Fibroblast of skin of abdomen (primary cell): ENCODE measurements at places on chromosomes 5 and 9.

DNA sequence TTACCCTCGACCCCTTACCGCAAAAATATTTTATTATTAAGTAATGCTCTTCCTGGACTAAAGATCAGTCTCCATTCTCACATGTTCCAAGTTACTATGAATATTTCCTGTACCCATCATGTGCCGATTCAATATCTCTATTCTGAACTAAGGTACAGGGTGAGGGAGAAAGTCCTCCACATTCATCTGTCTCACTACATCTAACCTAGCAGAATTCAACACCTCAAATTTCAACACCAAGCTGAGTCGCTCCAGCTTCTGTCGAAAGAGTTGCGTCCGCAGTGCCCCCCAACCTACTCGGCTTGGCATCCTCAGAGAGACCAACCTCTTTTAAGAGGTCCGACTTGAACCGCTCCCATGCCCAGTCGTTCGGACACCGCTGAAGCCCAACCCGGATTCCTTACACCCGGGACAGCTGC lies 1.0 kb downstream of the CERT1 start:
- peak; percentile 22 for DNase-seq

- DNase-seq, result no peak
These were observed 82.6 kb upstream of the ZNF618 start for GRCh38 chr9:113793558-113793957.

DNA sequence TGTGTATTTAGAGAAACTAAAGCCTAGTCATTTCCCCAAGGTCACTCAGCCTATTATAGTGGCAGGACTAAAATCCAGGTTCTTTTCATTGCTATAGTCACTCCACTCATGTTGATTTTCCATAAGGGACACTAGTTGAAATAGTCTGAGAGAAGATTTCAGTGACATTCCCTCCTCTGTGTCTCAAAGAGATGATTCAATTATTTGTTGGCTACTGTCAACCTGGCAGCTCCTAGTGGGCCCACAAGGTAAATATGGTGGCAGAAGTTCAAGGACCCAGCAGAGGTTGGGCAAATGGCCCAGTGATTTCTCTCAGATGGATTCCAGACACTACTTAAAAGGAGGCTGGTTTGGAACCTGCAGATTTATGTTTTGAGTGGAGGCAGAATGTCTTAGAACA lies 48.1 kb downstream of the G3BP1 start:
- no peak for DNase-seq

DNA sequence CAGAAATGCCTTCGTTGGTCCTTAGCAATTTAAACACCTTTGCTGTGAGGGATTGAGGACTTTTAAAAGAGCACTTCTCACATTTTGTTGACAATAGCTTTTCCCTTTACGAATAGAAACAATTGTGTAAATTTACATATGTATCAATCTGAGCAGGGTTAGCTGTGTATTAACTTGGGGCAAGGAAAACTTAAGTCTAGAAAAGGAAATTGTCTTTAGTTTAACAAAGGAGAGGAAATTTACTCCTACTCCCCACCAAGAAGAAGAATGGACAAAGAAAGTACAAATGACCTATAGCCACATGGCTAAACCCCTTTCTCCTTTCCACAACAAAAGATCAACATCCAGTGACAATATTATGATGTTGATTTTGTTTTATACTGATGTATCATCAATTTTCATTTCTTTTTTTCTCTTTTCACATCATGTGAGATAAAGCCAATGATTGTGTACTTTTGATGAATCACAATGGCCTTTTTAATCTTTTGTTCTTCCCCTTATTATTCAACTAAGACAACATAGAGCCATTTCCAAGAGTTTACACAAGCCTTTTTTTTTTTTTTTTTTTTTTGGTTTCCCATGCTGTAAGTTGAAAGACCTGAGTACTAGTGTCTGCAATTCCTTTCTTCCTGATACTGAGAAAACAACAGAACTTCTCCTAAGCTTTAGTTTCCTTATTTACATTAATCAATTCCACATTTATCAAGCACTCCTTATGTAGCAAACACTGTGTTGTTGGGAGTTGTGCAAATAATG lies 19.0 kb downstream of the FOXB2 start:
- no peak for DNase-seq

GRCh38 chr9:120306561-120306960 lies 273.4 kb downstream of the CDK5RAP2 start:
- no peak for DNase-seq

DNA sequence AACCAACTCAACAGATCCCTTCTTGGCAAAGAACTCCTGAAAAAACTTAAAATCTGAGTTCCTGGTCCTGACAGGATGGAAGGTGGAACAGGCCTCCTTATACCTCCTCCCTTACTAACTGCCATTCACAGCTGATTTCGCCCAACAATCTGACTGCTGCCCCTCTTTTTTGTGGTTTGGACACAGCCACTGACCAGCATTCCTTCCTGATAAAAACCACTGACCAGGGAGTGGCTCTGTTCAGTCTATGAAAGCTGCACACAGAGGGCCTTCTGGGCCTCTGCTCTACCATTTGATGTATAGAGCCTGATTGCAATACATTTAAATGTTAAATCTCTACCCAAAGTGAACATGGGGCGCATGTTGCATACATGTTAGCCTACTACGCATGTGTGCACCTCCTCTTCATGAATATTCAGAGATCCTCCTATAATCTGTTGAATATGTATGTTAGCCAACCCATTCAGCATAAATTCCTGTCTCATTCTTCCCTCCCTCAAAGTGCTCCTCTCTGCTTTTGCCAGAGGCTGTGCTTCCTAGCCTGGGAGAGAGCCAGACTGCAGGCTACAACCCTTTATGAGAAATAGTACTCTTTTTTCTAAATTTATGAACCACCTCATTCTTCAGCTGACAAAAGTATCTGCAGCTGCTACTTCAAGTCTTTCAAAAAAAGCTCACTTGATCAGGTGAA lies 93.7 kb upstream of the MRPS30 start:
- no peak for DNase-seq

DNA sequence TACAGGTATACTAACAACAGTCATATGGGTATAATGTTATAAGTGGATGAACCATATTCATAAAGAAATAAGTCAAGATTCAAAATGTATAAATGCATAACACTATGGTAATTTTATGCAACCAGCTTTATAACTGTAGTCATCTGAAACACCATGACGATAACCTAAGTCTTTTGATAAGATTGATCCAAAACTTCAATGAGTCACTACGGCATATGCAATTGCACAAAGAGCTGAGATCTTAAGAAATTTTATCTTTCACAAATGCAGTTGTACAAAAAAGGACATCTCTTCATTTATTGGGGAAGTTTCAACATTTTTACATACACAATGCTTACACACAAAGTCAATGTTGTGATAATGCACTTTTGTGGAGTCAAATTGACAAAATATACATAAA lies 20.3 kb downstream of the FAM81B start:
- DNase-seq, result no peak

DNA sequence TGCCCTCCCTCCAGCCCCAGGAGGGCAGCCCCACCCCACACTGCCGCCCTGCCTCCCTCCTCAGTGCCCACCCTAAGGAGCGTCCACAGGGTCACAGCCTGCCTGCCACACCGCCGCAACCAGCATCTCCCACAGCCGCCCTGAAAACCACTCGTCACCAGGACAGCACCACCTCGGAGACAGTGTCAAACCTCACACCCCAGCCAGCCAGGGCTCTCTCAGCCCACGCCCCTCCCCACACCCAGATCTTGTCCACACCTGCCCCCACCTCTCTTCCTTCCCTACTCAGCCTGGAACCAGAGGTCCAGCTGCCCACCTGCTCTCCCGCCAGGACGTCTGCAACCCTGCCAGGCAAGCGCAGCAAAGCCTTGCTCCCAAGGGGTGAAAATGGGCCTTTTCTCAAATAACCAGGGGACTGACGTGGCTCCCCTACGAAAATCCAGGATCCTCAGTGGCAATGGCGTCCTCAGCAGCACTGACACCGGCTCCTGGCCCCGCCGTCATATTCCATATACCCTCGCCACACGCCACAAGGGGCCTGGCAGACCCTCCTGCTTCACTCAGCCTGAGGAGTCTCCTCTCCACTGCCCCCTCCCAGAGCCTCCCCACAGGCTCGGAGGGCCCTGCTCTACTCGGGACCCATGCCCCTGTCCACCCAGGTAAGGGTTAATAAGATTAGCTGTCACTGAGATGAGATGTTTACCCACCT lies 71.0 kb upstream of the ADAMTS2 start:
- DNase-seq, result no peak

DNA sequence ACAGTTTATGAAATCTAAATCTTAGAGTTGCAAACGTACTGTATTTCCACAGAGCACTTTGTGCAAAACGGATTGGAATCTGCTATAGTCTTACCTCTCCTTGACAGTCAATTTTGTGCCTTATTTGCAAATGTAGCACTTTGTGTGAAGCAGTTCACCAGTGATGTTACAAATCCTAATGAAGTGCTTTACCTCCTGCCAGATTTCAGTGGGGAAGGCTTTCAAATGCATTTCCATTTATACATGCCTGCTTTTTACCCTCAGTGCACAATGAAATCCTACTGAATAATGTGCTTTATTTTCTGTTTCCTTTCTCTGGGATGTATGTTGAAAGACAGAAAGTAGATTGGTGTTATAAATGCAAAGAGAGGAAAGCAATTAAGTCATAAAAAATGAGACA lies 2141.6 kb upstream of the C9orf72 start:
- no peak for DNase-seq

DNA sequence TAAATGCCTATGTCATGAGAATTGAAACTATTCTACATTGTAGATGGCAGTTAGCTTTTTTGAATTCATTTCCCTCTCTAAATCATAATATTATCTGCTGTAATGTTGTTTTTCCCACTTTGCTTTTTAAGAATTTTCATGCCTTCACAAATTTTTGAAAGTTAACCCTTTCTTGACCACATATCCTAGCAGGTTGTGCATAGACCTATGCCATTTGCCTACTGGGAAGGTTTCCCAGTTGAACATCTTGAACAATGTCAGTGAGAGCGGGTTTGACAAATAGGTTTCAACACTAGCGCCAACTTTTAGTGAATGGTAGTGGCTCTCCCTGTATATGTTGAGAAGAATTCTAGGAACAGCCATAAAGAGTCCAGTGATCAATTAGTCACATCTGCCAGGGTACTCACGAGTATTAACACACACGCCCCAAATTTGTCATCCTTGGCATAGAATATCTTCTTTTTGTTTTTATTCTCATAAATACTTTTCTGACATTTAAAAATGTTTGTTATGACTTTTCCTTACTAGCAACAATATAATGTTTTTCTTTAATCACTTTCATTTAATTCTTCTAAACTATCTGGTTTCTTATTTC lies 307.6 kb downstream of the PJA2 start:
- no peak for DNase-seq

DNA sequence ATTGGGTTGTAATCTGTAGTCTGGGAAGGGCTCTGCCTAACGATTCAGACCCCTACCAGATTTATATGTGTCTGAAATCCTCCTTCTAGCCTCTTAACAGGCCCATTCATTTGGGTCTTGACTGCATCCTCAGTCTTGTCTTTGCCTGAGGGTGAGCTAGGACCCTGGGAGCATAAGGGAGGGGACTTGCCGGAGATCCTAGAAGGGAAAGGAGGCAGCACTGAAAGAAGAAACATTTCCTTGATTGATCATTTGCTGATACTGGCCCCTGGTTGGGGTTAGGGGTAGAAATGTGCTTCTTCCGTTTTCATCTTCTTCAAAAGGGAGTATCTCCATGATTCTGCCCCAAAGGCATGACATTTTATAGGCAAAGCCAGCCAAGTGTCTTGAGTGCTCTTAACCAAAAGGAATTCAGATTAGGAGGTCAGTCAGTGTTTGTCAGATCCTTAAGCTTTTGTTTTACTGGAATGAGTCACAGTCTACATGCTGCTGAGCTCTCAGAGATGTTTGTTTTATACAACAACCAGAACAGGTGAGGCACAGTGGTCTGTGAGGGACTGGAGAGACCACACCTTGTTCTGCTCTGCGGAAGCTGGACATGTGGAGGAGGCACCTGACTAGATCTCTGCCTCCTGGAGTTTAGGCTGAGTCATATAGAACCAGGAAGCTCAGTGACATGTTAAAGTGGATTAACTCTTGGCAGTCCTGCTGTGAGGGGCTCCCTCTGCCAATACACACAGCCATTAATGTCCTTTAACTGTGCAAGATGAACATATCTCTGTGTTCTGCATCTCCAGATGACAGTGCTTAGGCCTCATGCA lies 37.7 kb downstream of the PCDHAC2 start:
- no peak for DNase-seq

DNA sequence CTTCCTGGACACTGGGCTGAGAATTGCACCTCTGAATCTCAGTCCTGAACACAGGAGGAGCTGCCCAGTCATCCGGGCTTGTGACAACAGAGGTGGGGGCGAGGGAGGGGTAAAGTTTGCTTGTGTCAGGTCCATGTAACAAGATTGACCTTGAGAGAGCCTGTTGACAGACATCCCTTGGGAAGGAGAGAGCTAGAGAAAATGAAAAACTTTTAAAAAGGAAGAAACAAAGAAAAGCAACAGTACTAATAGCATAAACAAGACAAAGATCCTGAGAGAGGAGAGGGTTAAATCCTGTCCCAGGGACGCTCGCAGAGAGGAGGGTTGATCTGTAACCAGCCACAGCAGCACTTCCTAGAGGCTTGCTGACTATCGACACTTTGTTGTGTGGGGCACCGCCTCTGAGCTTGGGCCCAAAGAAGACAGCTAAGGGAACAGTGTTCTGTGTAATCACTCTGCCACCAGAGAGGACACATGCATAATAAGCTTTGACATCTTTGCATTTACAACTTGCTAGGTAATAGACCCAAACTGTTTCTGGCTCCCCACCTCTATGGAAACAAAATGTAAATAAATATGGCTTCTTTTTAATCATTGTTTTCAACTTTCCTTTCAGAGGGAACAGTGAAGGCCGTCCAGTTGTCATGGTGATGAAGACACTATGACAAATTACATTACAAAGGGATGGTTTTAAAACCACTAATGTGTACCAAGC lies 363.7 kb downstream of the CSNK1G3 start:
- DNase-seq, result no peak

DNA sequence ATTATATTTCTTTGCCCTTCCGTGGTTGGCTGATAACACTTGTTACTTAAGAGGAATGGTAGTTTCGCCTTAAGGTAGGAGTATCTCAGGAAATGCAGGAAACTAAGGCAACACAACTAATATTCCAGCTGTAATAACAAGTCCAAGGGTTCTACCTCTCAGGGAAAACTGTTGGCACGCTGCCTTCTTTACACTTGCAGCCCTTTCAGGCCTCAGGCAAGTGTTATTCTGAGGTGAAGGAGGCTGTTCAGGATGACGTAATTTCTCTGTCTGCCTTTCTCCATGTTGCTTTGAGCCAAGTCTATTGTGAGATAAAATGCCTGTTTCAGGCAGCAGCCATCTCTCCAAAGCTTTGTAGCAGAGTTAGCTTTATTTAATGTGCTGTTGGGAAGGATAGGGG lies 38.0 kb downstream of the VCAN start:
- peak; percentile 49 for DNase-seq

DNA sequence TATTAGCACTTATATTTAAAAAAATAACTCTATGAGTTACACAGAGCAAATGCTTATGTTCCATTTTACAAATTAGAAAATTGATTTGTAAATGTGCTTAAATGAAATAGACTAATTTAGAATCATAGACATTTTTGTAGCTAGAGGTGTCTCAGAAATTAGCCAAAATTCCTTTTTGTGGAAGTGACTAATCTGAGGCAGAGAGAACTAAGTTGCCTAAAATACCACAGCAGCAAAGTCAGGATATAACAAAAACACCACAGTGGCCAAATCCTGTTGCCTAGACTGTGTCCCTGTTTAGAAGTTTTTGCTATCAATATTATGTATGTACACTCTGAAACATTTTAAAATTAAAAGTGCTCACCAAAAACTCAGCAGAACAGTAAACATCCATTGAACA lies 18.7 kb downstream of the ADAMTSL1 start:
- DNase-seq, result peak; percentile 62

- DNase-seq, result no peak
These were observed 446.0 kb upstream of the MPDZ start for GRCh38 chr9:13725516-13725915.

GRCh38 chr9:82021198-82021597 lies 32.6 kb downstream of the SPATA31D1 start:
- peak; percentile 95 for DNase-seq
